Neural progenitor cell (in vitro differentiated cells): ENCODE measurements at places on chromosomes 7 and 10.

GRCh38 chr10:12868229-12868628, 133.3 kb downstream of the CCDC3 start:
- no peak for DNase-seq

DNA sequence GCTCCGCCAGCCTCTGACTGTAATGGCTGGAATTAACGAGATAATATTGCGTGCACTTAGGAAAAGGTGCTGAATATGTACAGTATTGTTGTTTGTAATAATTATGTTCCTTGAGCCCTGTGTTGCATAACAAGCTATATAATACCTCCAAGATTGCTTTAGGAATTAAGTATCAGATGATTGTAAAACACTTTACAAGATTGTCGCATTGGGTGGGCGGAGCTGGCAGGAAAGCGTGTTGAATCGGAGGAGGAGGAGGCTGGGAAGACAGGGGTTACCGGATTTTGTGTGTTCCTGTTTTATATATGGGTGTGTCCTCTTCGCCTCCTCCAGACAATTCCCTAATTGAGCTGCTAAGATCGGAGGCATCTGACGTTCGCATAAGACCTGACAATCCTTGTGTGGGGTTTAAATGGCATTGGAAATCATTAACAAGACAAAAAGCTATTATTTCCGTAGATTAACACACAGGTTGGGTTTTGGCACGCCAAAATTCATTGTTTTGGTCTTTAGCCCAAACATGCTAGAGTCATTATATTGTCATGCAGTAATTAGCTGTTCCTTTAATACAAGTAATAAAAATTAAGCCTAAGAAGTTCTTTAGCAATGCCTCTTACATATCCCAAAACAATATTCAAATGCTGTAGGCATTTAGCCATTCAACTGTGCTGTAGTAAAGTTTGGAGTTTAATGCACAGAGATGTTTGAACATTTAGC, 192.9 kb upstream of the SH2B2 start:
- DNase-seq = no peak

GRCh38 chr7:80114159-80114558, 20.5 kb upstream of the GNAI1 start:
- DNase-seq = no peak

- DNase-seq = no peak
Measured at GRCh38 chr7:111459757-111460280, 102.5 kb downstream of the IMMP2L start.

DNA sequence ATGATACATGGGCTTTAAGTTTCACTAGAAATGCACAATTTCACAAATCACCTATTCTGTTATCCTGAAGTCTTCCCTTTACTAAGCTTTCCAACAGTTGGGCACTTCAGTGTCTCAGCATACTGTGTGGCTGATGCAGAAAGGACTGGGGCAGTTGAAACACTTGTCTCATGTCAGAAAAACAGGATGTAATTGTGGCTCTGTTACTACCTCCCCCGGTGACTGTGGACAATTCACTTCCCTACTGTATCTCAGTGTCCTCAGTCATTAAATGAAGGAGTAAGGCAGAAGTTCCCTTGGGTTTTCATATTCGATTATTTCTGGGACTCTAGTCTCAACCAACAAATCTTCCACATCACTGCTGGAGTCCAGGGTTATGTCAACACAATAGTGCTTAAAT, 17.9 kb downstream of the ANKRD22 start:
- no peak for DNase-seq

DNA sequence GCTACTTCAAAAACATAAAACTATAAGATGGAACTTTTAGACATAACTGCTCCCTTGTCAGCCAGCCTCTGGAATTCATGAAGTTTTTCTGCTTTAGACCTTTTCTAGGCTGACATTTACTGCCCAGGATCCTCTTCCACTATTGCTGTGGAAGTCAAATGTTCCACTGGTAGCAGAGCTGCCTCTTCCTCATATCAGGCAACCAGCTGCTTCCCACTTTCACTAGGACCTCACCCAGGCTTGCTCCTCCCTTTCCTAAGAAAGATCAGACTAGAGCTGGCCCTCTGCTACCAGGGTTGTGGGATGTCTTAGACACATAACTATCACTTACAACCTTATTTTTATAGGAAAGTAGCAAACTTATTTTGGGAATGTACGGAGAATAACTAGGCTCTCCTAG, 121.5 kb downstream of the CTTNBP2 start:
- DNase-seq = no peak

GRCh38 chr10:81179805-81180452, 642.2 kb downstream of the SH2D4B start:
- peak; percentile 59 for DNase-seq

GRCh38 chr10:43708262-43708661, 59.6 kb upstream of the ZNF32 start:
- no peak for DNase-seq

DNA sequence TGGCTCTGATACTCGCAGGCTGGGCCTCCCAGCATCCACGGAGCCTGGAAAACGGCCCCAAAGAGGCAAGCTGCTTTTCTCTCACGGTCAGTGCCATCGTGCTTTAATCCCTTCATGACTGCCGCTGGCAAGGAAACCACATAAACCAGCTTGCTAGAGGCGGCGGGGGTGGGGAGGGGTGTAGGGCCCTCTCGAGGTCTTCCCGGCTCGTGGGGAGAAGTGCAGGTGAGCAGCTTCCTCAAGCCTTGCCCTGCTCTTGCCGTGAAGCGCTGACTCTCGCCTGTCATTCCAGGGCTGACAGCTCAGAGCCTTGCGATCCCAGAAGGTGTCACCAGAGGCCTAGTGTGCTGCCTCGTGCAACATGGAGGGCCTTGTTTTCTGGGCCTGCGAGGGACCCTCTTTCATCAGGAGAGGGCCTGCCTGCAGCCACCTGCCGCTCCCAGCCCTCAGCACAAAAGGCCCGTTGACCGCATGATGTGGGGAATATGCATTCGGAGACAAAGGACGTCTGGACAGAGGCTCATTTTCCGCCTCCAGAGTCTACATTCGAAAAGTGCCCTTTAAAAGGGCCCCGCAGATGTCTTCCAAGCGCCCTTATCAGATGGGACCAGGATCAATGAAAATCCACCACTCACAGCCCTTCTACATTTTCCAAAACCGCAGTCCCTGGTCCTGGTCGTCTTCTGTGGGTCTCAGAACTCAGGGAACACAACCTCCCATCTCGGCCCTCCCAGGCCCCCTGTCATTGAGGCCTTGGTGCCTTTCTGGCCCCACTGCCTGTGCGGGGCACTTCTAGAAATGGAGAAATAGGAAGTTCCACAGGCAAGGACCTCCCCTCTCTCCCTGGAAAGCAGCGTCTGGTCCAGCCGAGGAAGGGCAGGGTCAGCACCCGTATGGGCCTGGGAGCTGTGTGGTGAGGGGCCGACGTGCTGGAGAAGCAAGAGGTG, 58.7 kb downstream of the ZRANB1 start:
- peak; percentile 76 for DNase-seq

DNA sequence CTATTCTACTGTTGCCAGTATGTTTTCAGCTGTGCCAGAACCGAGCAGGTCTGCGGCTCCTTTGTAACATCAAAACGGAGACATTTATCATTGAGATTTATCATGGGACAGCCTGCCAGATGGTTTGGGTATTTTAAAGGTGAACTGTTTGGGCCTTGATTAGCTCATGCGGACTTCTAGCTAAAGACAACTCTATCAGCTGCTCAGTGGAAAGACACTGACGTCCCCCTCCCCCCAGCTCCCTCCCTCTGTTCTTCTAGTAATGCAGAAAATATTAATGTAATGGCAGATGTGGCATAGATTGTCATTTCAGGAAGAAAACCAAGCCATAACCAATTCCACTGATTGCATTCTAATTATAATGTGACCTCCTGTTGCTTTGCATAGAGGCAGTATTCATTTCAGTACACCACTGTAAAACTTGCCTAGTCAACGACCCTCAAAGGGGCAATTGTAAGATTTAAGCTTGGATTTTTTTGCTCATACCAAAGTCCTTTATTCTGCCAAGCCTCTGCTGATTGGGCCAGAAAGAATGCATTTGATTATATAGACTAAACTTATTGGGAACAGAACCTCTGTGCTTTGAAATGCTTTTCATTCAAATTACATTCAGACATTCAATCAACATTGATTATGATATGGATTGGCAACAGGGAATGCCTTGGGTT, 966.8 kb downstream of the LRMDA start:
- DNase-seq = no peak

DNA sequence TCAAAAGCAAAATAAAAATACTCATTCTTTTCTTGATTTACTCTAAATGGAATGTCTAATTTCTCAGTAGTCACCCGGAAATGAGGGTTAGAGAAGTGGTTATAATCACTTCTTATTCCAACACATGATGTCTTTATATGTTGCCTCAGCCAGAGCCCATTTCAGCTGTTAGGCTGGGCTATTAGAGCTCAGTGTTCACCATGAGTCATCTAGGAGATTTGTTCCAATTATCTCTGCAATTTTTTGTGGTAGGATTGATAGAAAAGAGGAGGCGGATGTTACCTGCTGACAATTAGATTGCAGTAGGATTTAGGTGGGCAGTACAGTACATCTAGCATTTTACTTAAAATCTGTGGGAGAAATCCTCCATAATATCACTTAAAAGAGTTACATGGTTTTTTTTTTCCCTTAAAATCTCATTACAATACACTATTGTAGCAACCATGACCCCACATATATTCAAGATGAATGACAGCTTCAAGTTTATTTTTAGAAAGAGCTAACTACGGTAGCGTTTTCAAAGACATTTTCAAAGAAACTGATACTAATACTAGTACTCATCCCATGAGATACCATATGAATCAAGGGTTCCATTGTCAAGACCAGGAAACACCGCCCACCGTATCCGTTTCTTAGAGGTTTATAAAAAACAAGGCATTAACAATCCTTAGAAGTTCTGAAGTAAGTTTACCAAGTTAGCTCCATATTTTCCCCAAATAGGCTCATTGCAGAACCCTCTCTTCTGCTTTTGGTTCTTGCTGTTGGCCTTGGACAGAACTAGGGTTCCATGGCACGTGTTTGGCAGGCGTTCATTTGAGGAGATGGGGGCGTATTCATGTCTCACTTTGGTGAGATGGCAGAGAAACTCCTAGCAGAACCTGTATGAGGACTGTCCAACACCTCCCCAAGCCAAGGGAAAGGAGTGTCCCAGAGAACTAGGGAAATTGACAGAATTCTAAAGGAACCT, 10.4 kb downstream of the CPA2 start:
- no peak for DNase-seq

DNA sequence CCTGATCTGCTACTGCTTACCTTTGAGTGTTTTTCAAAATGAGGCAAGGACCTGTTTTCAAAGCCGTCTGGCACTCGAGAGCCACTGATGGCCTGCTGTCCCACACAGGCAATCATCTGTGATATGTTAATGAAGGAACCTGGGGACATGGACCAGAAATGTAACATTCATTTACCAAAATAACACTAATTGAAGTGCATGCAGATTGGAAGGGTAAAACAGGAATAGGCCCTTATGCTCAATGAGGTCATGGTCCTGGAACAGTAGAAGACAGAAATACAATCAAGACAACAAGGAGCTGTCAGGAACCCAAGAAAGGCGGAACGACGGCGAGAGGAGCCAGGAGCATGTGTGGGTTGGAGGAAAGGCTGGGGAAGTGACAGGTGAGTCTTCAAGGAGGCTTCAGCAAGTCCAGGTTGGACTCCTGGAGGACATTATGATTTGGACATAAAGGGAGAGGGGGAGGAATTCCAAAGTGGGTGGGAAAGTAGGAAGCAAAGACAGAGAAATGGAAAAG, 28.3 kb downstream of the POLR3A start:
- no peak for DNase-seq

GRCh38 chr7:33706771-33707200, 198.6 kb upstream of the BMPER start:
- no peak for DNase-seq

- no peak for DNase-seq
Measured at GRCh38 chr7:101243646-101244374, 1.1 kb downstream of the FIS1 start.

GRCh38 chr7:120475994-120476393, 203.0 kb downstream of the KCND2 start:
- no peak for DNase-seq

- DNase-seq = no peak
Measured at GRCh38 chr10:91613411-91614187, 19.3 kb downstream of the PPP1R3C start.

DNA sequence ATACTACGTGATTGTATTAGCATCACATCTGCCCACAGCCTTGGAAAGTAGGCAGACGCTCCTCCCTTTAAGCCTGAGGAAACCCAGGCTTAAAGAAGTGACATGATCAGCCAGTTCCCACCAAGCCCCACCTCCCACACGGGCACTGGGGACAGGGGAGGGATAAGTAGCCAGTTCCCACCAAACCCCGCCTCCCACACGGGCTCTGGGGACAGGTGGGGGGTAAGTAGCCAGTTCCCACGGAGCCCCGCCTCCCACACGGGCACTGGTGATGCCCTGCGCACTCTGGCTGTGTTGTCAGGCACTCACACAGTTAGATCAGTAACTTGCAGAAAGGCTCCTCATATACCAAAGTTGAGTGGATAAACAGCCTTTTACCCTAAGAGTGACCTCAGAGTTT, 606.8 kb downstream of the PTPRN2 start:
- DNase-seq = no peak

DNA sequence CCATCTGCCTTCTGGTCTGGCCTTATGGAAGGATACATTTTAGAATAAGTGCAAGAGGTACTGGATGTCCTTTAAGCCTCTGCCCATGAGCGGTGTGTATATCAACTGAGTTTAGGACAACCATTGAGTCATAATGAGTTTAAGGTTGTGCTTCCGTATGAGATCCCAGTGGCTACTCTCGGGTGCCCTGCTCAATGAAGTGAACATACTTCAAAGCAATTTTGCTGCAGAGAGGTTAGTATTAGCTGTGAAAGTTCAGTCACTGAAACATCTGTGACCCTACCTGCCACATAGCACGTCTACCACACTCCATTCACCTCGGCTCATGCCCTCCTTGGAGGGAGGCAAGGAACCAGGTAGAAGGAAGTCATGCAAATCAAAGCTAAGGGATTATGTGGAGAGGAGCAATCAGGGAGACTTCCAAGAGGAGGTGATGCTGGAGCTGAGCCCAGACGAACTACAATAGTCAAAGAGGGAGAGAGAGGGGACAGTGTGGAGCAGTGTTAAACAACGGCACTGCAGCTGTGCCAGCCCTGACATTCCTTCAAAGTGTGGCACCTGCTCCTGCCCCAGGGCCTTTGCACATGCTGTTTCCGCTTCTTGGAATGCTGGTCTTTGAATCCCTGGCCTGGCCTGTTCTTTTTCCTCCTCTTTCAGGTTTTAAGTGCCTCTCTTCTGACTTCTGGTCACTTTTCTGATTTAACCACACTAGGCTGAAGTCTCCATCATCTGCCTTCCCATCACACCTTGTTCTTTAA, 25.4 kb downstream of the BTBD16 start:
- no peak for DNase-seq
